ENCODE measurements at places on chromosomes 3 and 15. TPM values are rescaled to one million over a fixed set of nuclear protein-coding genes. Genes with fewer than 3 reads are reported as not detected.

The GRM2 gene
- total RNA-seq = 0.52 TPM

The ZNF80 gene
- total RNA-seq = not detected

The SCG3 gene
- total RNA-seq = 0.23 TPM

DNA sequence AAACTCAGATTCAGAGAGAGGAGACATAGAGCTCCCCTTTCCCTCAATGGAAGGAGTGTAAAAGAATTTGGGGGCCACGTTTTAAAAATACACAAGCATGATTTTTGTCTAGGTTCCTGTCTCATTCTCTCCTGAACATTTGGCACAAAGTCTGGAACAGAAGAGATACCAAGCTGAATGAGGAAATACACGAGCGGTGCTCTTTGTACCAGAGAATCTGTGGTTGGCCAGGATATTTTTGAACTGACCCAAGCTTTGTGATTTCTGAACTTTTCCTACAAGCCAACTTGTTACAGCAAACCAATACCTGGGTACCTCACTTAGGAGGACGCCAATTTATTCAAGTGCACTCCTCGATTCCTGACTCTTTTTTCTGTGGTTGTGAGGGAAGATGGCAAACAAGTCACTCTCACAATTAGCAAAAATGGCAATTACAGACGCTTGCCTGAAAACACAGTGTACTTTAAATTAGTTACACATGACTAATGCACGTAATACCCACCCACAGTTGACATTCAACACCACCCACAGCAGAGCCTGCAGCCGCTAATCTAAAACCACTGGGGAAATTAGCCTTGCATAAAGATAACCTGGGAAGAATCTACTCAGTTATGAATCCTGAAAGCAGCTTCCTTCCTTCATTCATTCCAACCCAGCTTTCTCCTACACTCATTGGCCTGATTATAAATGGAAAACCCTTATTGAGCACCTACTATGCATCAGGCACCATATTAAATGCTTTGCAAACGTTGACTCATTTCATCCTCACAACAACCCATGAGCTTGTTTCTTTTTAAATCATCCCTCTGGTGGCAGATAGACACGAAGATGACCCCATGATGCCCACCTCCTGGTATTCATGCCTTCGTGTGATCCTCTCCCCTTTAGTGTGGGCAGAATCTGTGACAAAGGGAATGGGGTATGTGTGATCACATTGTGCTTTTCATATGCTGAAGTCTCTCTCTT is 293.5 kb downstream of the KBTBD8 start:
- H3K27me3 ChIP-seq = no peaks in the 10 kb centered on the region
- H3K27ac ChIP-seq = no peak overlapping the region
- no peaks in the 10 kb centered on the region for H3K36me3 ChIP-seq
- H3K4me1 ChIP-seq = peaks cover 10% of the 10 kb centered on the region
- no peak overlapping the region for H3K4me3 ChIP-seq

DNA sequence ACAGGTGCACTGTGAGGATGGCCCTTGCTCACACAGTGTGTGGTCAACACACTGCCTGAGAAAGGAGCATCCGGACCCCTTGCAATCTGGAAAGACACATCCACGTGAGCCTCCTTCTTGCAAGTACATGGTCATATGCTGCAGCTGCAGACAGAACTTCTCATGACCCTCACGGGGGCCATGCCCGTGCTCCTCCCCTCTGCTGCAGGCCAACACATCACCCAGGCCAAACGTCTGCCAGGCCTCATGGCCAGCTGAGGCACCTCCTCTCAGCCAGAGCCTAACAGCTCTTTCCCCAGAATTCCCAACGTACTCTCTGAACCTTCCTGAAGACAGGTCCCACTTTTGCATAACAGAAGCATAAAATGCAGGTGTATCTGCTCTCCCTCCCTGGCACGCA is 25.3 kb downstream of the SLC41A3 start:
- H3K27ac ChIP-seq = no peak overlapping the region
- no peaks in the 10 kb centered on the region for H3K27me3 ChIP-seq
- H3K36me3 ChIP-seq = peaks cover 22% of the 10 kb centered on the region
- DNase-seq = no peak
- no peak overlapping the region for H3K4me3 ChIP-seq
- H3K4me1 ChIP-seq = peaks cover 18% of the 10 kb centered on the region

- no peak overlapping the region for H3K4me3 ChIP-seq
- peaks cover 15% of the 10 kb centered on the region for H3K4me1 ChIP-seq
- DNase-seq = no peak
- no peak overlapping the region for H3K27ac ChIP-seq
- H3K36me3 ChIP-seq = no peaks in the 10 kb centered on the region
- no peaks in the 10 kb centered on the region for H3K27me3 ChIP-seq
Measured at GRCh38 chr3:172685331-172686214, 25.3 kb downstream of the NCEH1 start.

- no peak for DNase-seq
- H3K4me3 ChIP-seq = peak overlapping the region; percentile 87
- peaks cover 10% of the 10 kb centered on the region for H3K36me3 ChIP-seq
- H3K4me1 ChIP-seq = peaks cover 10% of the 10 kb centered on the region
- peak overlapping the region; percentile 90 for H3K27ac ChIP-seq
Measured at GRCh38 chr15:55195996-55196395, 745 bp downstream of the RSL24D1 start.

DNA sequence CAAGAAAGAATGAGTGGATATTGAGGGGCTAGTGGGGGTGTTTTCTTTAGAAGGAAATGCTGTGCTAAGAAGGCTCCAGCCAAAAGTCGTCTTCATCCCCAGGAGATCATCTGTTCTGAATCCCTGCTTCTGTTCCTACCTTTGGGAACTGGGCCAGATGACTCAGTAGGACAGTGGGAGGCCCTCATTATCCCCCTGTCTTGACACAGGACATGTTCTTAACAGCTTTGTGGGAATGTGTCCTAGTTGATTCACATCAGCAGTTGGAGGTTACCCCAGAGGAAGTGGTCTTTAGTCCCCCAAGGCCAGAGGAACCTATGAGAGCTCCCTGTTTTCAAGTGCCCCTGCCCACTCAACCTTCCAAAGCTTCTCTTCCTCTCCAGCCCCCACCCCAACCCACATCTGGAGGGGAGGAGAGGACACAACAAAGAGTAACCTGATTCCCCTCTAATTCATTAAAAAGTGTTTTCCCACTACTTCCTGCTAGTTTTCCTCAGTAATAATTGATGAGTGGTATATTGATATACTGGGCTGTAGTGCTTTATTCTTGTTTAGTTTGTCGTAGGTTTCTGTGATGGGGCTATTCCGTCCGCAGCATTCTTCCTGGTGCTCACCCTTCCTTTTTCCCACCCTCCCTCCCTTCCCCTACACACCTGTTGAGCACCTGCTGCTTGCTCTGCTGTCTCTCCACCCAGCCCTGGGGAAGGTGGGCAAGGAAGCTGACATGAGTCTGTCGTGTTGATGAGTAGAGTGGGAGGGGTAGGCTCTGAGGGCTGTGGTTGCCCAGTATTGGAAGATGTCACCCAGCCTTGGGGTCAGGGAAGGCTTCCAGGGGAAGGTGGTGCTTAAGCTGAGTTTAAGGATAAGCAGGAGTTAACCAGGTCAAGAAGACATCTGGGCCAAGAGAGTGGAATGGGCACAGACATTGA is 9.3 kb downstream of the PXYLP1 start:
- DNase-seq = peak; percentile 75
- H3K27ac ChIP-seq = no peak overlapping the region
- H3K4me1 ChIP-seq = peaks cover 36% of the 10 kb centered on the region
- no peaks in the 10 kb centered on the region for H3K36me3 ChIP-seq
- H3K4me3 ChIP-seq = no peak overlapping the region

DNA sequence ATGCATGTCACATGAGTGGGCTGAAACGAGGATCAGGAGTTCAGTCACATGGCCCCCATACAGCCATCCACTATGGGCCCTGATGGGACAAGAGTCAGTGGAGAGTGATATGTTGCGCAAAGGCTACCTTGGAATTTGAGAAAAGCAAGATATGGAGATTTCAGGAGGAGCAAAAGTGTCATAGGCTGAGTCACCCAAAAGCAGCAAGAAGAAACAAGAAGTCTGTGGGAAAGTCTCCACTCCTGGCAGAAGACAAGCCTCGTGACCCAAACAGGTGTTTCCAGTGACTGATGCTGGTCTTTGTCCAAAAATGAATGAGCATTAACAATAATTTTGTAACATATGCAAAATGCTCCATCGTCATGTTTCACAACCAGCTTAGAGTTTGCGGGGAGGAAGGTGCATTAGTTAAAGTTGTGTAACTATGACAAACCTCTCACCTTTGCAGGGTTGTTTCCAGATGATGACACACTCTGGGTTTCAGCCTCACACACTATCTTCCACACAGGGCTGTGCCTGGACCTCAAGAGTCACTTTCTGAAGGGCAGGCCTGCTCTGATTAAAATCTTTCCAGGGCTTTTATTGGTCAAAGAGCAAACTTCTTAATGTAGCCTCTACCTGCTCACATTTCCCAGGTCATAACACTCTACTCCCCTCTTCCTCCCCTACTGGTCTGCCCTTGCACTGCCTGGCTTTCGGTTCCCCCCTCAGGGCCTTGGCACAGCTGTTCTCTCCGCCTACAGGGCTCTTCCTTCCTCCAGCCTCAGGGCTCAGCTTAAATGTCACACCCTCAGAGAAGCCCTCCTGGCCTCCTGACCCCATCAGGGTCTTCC is 3.9 kb upstream of the DNASE1L3 start:
- H3K36me3 ChIP-seq = no peaks in the 10 kb centered on the region
- no peak overlapping the region for H3K4me3 ChIP-seq
- no peak overlapping the region for H3K27ac ChIP-seq
- H3K4me1 ChIP-seq = peaks cover 21% of the 10 kb centered on the region
- no peaks in the 10 kb centered on the region for H3K27me3 ChIP-seq

GRCh38 chr3:141111364-141112155 is 60.4 kb downstream of the SPSB4 start:
- no peak overlapping the region for H3K4me3 ChIP-seq
- peaks cover 4% of the 10 kb centered on the region for H3K4me1 ChIP-seq
- DNase-seq = no peak
- no peak overlapping the region for H3K27ac ChIP-seq
- H3K36me3 ChIP-seq = no peaks in the 10 kb centered on the region
- no peaks in the 10 kb centered on the region for H3K27me3 ChIP-seq

GRCh38 chr3:24493746-24494617 is 668 bp downstream of the THRB start:
- peak overlapping the region; percentile 92 for H3K27ac ChIP-seq
- DNase-seq = no peak
- H3K4me3 ChIP-seq = peak overlapping the region; percentile 93
- peaks cover 24% of the 10 kb centered on the region for H3K4me1 ChIP-seq
- no peaks in the 10 kb centered on the region for H3K27me3 ChIP-seq

- DNase-seq = no peak
- H3K4me3 ChIP-seq = no peak overlapping the region
- H3K36me3 ChIP-seq = no peaks in the 10 kb centered on the region
- no peak overlapping the region for H3K27ac ChIP-seq
- H3K4me1 ChIP-seq = no peaks in the 10 kb centered on the region
Measured at GRCh38 chr3:67704322-67704721, 49.9 kb upstream of the SUCLG2 start.

DNA sequence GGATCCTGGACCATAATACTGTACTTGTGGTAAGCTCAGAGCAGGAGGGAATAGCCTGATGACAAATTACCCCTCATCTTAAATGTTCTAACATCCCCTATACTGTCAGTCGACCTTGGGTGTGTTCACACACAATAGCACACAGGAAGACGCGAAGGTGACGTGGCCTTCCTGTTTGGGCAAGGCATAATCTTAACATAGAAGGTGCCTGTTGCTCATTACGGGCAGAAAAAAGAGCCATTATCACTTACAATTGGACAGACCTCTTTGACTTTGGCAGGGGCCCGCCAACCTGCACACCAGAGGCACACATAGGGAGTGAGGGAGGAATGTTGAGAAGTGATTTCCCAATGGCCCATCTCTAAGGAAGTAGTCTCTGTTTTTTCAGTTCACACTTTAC is 144.2 kb downstream of the ANO10 start:
- H3K36me3 ChIP-seq = no peaks in the 10 kb centered on the region
- H3K4me1 ChIP-seq = no peaks in the 10 kb centered on the region
- DNase-seq = no peak
- H3K27ac ChIP-seq = no peak overlapping the region

DNA sequence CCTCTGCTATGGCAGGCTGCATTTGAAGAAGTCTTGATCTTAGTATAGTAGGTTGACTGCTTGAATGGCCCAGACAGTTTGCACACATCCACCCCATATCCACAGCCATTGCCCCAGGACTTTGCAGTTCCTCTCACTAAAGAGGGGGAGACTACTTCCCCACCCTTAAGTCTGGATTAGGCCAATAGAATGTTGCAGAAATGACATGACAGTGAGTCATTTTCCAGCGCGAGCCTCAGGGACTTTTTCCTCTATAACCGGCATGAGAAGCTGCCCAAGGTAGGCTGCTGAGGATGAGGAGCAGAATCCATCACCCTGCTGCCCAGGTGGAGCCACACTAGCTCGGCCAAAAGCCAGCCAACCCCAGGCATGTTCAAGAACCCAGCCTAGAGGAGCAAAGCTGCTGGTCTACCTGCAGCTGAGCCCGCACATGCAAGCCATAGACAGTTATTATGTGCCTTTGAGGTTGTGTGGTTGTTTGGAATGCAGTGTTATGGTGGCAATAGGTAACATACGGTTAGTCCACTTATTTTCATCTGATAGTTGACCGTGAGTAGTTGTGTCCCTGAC is 113.9 kb downstream of the TLE3 start:
- H3K27me3 ChIP-seq = no peaks in the 10 kb centered on the region
- H3K4me3 ChIP-seq = no peak overlapping the region
- no peak overlapping the region for H3K27ac ChIP-seq

- peaks cover 100% of the 10 kb centered on the region for H3K27me3 ChIP-seq
- H3K4me3 ChIP-seq = peak overlapping the region; percentile 39
- DNase-seq = no peak
Measured at GRCh38 chr15:73366766-73367623, 1.8 kb downstream of the HCN4 start.

- no peaks in the 10 kb centered on the region for H3K36me3 ChIP-seq
- no peak within 1 kb of the TSS for H3K27ac ChIP-seq
- DNase-seq = no peak
- no peaks in the 10 kb centered on the region for H3K4me1 ChIP-seq
- no peaks in the 10 kb centered on the region for H3K27me3 ChIP-seq
Measured at GRCh38 chr3:146605106-146605505, at the start of gene PLSCR5. Gene PLSCR5 (minus strand): TSS chr3:146605346. CDS start chr3:146605212, 134 bp downstream.

- DNase-seq = no peak
- H3K27ac ChIP-seq = peak overlapping the region; percentile 62
- H3K4me3 ChIP-seq = no peak overlapping the region
- peaks cover 9% of the 10 kb centered on the region for H3K4me1 ChIP-seq
Measured at GRCh38 chr3:66692042-66692765, 191.4 kb upstream of the LRIG1 start.

DNA sequence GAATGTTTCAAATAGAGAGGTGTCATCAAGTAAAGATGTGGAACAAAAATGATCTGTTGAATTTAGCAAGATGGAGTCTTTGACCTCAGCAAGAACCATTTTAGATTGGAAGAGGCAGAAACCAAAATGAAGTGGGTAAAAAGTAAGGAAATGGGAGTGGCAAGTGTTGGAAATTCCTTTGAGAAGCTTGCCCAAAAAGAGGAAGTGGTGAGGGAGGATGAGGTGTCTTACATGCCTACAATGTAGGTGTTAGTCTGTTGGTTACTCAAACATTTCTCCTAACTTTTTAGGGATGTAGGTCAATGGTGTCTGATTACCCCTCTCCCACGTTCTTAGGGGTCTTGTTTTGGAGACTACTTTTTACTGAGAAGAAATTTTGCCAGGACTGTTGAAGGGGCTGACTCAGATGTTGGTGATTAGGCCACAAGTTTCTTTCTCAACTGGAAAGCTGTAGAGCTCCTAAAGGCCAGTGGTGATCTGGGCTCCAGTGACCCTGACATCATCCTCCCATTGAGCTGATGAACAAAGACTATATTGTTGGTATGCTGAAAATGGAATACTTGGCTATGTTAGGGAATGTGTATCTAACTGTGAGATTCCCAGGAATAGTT is 5.1 kb downstream of the PPP2R3A start:
- H3K27me3 ChIP-seq = no peaks in the 10 kb centered on the region
- no peak overlapping the region for H3K27ac ChIP-seq
- no peak overlapping the region for H3K4me3 ChIP-seq

Data from esophagus muscularis mucosa (tissue), 4 donors.